ENCODE measurements at places on chromosomes 4 and X.

DNA sequence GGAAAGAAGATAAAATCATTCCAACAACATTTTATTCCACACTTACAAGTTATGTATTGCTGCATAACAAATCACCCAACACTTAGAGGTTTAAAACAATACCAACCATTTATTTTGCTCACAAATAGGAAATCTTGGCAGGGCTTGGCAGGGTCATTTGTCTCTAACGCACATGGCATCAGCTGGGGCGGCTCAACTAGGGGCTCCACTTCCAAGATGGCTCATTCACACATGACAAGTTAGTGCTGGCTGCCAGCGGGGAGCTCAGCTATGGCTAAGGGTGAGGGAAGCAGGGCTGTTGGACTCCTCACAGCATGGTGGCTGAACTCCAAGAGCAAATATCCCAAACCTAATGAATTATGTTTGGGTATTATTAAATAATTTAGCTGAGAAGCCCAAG is 377.0 kb downstream of the ZNF674 start:
- no peak for DNase-seq

DNA sequence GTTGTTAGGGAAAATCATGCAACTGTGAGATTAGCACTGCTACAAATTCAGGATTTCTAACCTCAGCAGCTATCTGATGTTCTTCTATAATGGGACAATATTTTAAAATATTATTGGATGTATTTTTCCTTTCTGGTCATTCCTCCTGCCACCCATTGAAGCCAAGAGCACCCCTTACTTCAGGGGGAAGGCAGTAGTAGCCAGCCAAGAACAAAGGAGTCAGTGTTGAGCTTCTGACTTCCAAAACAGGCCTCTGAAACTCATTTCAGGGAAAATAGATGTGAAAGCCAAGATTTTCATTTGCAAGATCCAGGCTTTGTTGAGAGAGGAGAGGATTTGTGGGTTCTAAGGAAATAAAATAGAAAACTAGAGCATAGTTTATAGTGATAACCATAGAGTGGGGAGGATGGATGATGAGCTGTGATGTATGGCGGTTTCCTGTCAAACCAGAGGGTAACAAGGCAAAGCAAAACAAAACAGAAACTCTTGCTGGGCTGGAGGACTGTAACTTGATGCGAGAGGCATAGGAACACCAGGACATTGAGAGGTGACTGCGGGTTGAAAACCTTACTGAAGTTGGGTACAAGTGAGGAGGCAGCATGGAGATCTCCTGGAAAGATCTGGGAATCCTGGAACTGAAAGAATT is 173.7 kb upstream of the LEF1 start:
- no peak for DNase-seq

GRCh38 chrX:23509256-23509655 is 158.0 kb upstream of the PRDX4 start:
- no peak for DNase-seq

GRCh38 chr4:169428376-169428775 is 157.6 kb upstream of the SH3RF1 start:
- no peak for DNase-seq

DNA sequence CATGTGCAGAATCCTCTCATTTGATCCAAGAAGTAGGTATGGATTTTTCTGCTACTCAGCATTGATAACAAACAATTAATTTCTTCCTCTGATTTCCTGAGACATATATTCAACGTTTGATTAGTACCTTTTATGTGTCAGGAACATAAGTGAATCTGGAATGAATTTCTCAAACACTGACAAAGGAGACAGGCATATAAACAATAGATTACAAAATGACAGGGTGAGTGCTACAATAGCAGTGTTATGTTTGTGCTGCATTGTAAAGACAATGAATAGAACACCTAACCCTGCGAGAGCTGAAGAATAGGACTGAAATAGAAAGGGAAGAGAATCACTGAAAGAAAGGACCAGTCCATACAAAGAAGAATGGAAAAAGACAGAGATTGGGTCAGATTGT is 52.9 kb downstream of the ARHGAP24 start:
- no peak for DNase-seq

- no peak for DNase-seq
Measured at GRCh38 chr4:40546506-40546905, 83.2 kb downstream of the RBM47 start.

- DNase-seq = no peak
Measured at GRCh38 chrX:15157624-15158023, 112.3 kb downstream of the ASB9 start.

DNA sequence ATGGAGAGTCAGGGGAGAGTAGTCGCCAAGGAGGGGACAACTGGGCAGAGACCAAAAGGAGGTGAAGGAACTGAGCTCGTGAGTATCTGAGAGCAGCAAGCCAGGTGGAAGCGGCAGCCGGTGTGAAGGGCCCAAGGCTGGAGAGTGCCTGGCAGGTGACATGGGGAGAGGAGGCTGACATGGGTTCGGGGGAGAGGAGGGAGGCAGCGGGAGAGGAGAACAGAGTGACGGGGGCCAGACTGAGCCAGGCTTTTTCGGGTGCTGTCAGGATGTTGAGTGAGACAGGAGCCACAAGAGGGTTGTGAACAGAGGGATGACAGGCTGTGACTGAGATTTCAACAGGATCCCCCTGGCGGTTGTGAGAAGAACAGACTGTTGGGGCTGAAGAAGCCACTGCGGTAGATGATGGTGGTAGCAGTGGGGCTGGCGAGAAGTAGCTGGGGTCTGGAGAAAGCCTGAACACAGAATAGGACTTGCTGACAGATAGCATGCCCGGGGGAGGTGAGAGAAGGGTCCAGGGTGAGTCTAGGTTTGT is 5.7 kb downstream of the ELK1 start:
- no peak for DNase-seq
